Stimulated activated naive CD4-positive, alpha-beta T cell (primary cell): ENCODE measurements at places on chromosomes 7 and 10.

DNA sequence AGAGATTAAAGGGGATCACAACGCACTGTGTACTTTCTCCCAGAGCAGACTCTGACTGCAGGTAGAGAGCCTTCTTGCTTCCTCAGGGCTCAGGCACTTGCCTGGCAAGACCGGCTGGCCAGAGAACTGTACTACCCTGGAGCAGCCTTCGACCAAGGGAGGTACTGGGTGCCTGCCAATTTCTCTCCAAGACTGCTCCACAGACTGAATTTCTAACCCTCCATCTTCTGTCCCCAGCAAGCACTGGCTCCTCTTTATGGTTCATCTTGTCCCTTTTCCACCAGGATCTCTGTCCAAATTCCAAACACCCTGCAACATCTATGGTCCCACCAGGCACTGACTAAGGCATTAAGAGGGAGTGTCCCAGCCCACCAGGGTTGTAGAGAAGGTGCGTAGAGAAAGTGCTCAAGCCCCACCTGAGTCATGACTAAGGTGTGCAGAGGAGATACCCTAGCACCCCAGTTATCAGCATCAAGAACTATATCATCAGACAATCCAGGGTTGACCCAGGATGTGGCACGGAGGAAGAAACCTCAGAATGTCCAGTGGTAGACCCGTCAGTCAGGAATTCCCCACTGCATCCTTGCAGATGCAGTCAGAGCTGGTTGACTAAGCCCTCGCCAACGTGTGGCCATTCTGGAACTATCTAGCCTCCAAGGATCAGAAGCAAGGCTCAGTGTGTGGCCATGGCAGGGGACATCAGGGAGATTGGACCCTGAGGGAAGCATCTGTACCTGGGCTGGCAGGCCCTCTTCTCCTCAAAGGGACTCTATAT, 60.9 kb upstream of the CAMK2B start:
- no peak for DNase-seq

DNA sequence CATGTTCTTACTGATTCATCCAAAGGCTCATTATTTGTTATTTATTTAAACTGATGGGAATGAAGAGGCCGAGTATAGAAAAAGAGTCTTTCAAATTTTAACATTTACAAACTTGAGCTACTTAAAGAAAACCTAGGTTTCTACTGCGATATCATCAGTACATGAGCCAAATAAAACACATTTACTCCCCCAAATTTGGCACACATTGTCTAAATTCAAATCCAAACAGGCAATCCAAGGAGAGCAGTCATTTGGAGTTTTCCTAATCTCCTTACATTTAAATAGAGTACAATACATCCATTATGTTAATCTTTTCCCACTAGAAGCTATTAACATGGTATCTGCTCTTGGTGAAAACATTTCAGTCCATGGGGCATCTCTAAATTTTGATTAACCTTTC, 2.2 kb downstream of the NMT2 start:
- DNase-seq, result no peak

GRCh38 chr7:103715376-103716120, 269.5 kb upstream of the SLC26A5 start:
- no peak for DNase-seq

DNA sequence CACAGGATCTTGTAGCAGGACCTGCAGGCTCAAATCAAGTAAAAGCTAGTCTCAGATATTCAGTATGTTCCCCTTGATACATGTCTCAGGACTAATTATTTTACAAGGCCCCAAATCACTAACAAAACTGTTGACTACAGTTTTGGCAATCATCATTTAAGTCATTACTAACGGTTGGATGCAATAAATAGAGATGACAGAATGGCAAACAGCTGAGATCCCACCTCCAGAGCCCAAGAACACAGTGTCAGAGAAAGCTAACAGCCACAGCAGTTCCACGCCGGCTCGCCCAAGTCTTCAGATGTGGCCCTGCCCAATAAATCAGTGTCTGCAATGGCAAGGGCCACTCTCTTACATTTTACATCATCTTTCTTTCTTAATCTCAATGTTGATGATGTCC, 87.6 kb downstream of the CTBP2 start:
- DNase-seq, result no peak

- no peak for DNase-seq
Observed at GRCh38 chr7:102983602-102984001, 70.8 kb downstream of the LRRC17 start.

GRCh38 chr7:70631718-70632117, 500.2 kb upstream of the GALNT17 start:
- DNase-seq, result no peak

DNA sequence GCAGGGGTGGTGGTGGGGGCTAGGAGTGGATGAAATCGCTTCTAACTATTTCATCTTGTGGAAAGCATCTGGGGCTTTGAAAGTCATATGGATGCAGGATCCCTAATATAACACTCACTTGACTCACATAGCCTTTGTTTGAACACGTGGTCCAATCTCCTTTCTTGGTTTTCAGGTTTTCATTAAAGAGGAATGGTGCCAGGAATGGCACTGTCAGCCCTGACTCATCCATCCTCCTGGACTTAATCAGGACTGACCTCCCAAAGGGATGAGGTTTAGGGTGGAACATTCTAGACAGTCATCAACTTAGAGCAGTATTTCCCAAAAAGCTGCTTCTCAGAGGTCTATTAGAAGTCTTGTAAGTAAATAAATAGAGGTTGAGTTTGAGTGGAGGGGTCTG, 162.0 kb upstream of the PLXNA4 start:
- DNase-seq, result no peak

- DNase-seq, result peak; percentile 83
Observed at GRCh38 chr7:140062528-140063299, at the start of gene PARP12. TSS of gene PARP12 (minus strand) at chr7:140062951. CDS start at chr7:140062847, 104 bp downstream.

- no peak for DNase-seq
Observed at GRCh38 chr7:150903606-150904005, 51.3 kb downstream of the AOC1 start.
